NCI-H2107 (cell line): ENCODE measurements at places on chromosomes 7 and 10.

DNA sequence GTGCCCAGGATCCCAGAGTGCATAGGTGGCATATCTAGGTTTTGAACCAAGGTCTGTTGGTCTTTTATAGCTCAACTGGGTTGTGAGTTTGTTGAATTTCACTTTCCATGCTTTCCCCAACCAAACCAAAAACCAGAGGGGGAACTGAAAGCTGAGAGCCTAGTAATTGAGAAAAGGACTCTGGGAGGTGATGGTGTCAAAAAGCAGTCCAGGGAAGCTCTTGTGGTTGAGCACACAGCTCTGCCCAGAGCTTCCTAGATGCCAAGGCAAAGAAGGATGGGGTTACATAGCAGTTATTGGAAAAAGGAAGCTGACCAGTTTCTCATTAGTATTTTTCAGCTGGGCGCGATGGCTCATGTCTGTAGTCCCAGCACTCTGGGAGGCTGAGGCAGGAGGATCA lies 9.9 kb downstream of the POR start:
- no peak for DNase-seq

DNA sequence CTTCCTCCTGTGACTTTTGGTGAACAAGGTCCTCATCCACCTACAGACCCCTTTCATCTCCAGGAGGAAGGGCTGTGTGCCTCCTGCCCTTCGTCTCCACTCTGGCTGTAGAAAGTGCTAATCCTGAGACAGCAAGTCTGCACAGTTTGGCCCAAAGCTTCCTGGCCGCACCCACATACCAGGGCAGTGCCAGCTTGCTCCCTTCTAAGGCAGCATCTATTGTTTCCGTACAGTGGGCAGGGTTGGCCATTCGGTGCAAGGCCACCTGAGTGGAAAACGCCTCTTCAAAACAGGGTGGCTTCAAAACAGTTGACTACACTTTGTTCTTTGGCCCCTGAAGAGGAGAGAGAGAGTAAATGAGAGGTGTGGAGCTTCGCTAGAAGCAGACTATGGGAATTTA lies 134.1 kb upstream of the KLF14 start:
- DNase-seq: no peak

GRCh38 chr7:81573932-81574331 lies 195.9 kb downstream of the HGF start:
- DNase-seq: no peak

- DNase-seq: no peak
Measured at GRCh38 chr10:110069502-110069982, 61.8 kb downstream of the ADD3 start.

DNA sequence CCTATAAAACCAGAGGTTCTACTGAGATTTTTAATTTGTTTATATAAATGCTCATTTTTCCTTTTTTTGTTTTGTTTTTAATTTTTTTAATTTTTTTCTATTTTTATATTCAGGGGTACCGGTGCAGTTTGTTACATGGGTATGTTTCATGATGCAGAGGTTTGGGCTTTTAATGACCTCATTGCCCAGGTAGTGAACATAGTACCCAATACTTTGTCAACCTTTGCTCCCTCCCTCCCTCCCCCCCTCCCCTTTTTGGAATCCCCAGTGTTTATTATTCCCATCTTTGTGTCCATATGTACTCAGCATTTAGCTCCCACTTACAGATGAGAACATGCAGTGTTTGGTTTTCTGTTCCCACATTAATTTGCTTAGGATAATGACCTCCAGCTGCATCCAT lies 94.4 kb upstream of the NEBL start:
- DNase-seq: no peak

DNA sequence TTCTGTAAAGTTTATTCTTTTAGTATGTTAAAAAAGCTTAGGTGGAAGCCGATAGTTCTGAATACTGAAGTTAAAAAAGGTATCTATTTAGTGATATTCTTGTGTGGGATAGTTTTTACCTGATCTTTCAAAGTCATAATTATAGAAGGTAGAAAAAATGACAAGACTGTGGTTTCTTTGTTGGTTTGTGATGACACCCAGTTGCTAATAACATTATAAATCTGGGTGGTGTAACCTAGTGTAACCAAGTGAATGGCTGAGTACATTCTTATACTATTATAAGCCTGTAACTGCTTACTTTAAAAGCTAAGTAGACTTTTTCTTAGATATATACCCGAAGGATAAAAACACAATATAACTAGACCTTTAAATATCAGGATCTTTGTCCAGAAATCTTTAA lies 2.3 kb downstream of the CDK13 start:
- no peak for DNase-seq

GRCh38 chr10:96448558-96448957 lies 65.2 kb downstream of the TLL2 start:
- DNase-seq: no peak

GRCh38 chr10:97796651-97797050 lies 24.9 kb upstream of the SFRP5 start:
- no peak for DNase-seq

- DNase-seq: no peak
Measured at GRCh38 chr7:9226500-9226899, 793.1 kb downstream of the NXPH1 start.

DNA sequence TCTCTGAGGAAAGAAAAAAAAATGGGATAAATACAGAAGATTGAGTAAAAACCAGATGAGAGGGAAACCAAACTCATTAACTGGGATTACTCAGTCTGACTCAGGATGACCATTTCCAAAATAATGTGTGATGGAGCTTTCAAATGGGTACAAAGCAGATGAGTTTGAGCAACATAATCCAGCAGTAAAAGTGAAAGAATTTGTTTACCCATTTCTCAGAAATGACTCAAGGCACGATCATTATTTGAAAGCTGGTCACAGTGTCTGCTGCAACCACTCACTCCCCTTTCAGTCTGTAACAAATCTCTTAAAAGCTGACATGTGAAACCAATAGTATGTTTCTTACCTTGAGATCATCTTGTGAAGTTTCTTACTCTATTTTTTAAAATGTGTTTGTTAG lies 104.7 kb upstream of the KLF14 start:
- DNase-seq: no peak

- no peak for DNase-seq
Measured at GRCh38 chr7:14000247-14000646, 10.8 kb upstream of the ETV1 start.

GRCh38 chr7:144588559-144589051 lies 185.1 kb upstream of the NOBOX start:
- DNase-seq: no peak

DNA sequence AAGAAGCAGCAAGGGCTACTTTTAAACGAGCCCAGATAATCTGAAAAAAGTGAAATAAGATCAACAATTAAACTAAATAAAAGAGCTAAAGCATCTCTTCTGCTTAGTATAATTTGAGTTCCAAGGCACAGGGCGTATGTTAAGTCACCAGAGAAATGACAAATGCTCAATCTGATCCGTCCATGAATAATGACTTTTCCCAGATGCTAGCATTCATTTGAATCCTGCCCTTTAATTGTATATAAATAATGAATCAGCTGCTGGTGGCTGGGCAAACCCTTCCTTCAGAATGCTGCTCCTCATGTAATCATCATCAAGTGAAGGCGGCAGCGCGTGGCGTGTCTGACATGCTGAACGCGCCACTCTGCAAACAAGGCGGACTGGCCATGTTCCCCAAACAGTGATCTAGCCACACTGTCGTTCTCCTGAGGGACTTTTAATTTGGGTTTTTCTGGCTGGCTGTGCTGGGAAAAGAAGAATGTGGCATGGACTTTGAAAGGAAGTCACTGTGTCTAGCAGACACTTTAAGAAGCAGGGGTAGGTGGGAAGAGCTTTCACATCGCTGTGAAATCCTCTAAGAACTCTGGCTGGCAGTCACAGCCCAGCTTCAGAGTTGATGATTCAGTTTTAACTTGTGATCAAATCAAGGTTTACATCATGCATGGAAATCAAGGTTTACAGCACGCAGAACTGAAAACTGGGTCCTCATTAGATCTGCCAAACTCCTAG lies 70.7 kb downstream of the BEND7 start:
- DNase-seq: no peak

DNA sequence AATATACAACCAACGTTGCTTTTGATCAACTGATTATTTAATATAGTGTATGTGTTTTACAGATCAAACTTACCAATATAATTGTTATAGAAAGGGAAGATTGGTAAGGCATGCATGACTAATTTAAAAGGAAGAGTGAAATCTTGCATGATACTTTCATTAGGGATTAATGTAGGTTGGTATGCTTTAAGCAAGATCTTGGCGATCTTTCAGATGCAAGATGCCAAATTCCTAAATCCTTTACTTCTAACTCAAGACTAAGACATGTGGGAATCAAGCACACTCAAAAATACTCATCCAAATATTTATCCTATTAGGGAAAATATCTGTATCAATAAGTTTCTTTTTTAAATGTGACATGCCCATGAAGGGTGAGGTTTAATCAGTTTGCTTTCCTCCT lies 321.4 kb upstream of the MEOX2 start:
- no peak for DNase-seq

DNA sequence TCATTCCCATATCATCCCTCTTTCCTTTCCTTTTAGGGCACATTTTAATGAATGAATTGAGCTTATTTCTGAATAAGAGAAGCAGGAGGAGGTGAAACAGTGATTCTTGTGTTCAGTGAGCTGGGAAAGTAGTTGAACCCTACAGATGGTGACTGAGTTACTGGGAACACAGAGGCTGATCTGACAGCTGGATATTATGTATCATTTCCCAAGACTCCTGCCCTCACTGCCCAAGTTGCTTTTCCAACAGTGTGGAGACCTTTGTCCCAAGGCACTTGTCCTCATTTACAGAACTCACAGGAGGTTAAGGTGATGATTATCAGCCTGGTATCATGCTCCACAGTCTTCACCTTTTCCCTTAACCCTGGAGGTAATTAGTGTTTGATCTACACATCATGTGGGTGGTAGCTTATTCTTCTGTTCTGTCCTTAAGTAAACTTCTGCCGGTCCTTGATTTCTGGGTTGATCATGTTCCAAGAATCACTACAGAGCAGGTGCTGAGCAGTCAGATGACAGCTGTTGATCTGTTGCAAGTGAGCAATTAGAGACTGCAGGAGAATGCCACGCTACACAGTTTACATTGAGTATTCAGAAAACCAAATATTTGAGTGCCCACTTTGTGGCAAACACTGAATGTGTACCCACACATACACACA lies 2.6 kb downstream of the PRLHR start:
- peak; percentile 8 for DNase-seq
